HFFc6 (cell line): ENCODE measurements at places on chromosomes 1 and 21. TPM values are rescaled to one million over a fixed set of nuclear protein-coding genes. Genes with fewer than 3 reads are reported as not detected.
A peak's percentile ranks its signal among the peaks of the same experiment; 100 is the strongest.

The FAM76A gene
- total RNA-seq: 7.0 and 7.7 TPM in 2 replicates

The GJB3 gene
- not detected in 2 replicates for total RNA-seq

The SPATA17 gene
- total RNA-seq: 0.09 TPM in 1 of 3 replicates, not detected in the others

The PLEKHG5 gene
- total RNA-seq: 5.7 and 6.4 TPM in 2 replicates

The AADACL3 gene
- total RNA-seq: not detected in 2 replicates

The SH2D5 gene
- 10.7 and 14.2 TPM in 2 replicates for total RNA-seq

The KIAA0040 gene
- total RNA-seq: not detected in 3 replicates

The PAX7 gene
- not detected in 2 replicates for total RNA-seq

The KRTAP19-5 gene
- total RNA-seq: not detected in 2 replicates

The B4GALT2 gene
- 99.6 to 107 TPM (median 99.6 TPM) in 3 replicates for total RNA-seq

The PRKAA2 gene
- 0.39 to 0.62 TPM in 2 of 3 replicates, not detected in the other for total RNA-seq

The GBP7 gene
- total RNA-seq: not detected in 3 replicates

The MAP1LC3C gene
- total RNA-seq: not detected in 3 replicates

The S100A7A gene
- total RNA-seq: not detected in 3 replicates

The STXBP3 gene
- total RNA-seq: 38.4 to 44.3 TPM (median 43.5 TPM) in 3 replicates

The FOXO6 gene
- 0.08 TPM in 1 of 3 replicates, not detected in the others for total RNA-seq

The KRTAP10-5 gene
- not detected in 3 replicates for total RNA-seq

DNA sequence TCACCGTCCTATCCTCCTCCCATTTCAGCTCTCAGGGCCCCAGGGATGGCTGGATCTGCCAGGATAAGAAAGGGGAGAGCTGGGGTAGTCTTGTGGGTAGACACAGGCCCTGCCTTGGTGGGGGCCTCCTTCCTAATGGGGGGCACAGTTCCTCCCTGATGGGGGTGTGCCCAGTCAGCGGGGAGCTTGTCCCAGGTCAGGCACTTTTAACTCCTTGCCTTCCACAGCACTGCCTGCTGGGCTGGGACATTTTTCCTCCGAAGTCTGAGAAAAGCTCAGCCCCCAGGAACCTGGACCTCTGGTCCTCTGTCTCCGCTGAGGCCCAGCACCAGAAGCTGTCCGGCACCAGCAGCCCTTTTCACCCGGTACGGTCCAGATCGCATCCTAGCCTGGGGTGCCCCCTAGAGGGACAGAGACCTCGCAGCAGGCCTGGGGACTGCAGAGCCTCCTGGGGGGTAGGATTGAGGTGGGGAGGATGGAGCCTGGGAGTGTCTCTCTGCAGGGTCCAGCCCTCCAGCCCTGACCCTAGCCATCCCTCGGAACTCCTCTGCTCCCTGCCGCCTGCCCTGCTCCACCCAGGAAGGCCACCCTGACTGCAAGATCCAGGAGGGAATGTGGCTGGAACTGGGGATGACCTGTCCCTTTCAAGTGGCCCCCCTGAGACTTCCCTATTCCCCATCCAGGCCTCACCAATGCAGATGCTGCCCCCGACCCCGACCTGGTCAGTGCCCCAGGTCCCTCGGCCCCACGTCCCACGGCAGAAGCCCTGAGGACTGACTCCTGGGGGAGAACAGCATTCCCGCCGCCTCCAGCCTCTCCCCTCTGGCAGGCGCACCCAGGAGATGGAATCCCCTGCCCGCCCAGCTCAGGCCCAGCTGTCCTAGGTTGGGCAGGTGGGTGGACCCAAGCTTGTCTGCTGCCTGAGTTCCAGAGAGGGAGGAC, 12.0 kb downstream of the MIIP start:
- DNase-seq: no peak

- DNase-seq: no peak
Measured at GRCh38 chr1:42720868-42721267, 19.2 kb downstream of the CLDN19 start.

GRCh38 chr1:89743788-89744187, 77.0 kb upstream of the LRRC8D start:
- DNase-seq: no peak

- no peak for DNase-seq
Measured at GRCh38 chr1:154856544-154856943, 13.5 kb downstream of the KCNN3 start.

GRCh38 chr1:71307451-71307850, 226.6 kb upstream of the ZRANB2 start:
- DNase-seq: peak; percentile 32

- DNase-seq: no peak
Measured at GRCh38 chr1:42325014-42325402, 10.0 kb downstream of the FOXJ3 start.

DNA sequence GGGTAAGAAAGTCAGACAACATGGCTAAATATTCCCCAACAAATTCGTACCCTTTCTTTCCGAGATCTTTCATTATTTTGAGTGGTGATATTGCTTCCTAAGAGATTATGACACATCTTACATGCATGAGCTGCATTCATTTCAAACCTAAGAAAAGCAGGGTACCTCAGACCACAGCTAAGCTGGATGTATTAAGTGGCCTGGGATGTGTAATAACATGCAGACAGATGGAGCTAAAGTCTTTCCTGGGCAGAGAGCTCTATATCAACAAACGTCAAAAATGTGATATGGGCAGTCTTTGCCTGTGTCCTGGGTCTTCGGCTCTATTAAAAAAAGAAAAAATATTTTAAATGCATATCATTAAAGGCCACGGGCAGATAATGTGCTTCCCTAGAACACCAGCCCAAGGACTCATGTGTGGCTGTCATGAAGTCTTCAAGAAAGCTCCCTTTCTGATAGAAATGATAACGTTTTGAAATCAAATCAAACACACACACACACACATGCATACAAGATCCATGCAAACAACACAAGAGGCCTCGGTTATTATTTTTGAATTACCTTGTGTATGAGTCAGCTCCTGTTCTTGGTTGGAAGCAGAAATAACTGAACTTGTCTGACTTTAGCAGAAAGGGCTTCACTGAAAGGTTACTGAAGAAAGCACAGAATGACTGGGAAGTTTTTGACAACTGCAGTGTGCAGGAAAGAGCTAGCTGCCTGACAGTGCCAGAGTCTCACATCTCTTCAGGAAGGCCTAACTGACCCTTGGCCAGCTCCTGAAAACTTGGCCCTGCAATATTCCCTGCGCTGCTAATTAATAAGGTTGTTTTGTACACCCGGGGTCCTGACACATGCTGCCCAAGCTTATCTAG, 231.2 kb downstream of the DSCAM start:
- DNase-seq: peak; percentile 20

GRCh38 chr1:27602462-27603308, 1.3 kb downstream of the AHDC1 start:
- DNase-seq: no peak

DNA sequence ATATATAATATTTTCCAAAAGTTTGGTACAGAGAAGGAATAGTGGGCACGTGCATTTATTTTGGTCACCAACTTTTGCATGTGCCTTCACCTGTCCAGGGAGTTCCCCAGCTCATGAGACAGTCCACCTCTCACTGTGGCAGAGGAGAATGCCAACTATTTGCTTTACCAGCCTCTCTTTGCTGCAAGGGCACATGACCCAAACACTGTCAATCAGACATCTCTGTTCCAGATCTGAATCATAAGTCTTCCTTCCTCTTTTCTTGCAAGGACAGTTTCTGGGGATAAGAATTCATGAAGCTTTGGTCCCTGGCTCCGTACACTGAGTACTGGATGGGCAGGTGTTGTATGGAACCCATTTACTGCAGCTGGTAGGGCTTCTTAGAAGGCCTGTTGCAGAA, 38.6 kb downstream of the C1orf87 start:
- DNase-seq: no peak

GRCh38 chr1:3903141-3904005, 3.3 kb upstream of the C1orf174 start:
- DNase-seq: no peak

DNA sequence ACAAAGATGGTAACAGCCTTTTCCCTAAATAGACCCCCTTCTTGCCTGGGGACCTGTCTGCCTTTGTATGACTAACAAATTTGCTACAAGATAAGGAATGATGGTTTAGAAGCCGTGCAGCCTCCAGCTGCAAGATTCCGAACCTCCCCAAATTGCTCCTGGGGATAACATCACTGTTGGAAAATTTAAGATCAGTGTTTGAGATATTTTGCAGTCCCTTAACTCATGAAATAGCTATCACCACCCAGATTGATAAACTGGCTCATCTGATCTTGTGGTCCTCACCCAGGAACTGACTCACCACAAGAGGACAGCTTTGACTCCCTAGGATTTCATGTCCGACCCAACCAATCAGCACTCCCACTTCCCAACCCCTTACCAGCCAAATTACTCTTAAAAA, 254.7 kb downstream of the USH2A start:
- peak; percentile 24 for DNase-seq

- no peak for DNase-seq
Measured at GRCh38 chr1:22763487-22764200, 53.0 kb downstream of the EPHB2 start.

- no peak for DNase-seq
Measured at GRCh38 chr1:225890346-225891228, 1.6 kb upstream of the LEFTY1 start.

DNA sequence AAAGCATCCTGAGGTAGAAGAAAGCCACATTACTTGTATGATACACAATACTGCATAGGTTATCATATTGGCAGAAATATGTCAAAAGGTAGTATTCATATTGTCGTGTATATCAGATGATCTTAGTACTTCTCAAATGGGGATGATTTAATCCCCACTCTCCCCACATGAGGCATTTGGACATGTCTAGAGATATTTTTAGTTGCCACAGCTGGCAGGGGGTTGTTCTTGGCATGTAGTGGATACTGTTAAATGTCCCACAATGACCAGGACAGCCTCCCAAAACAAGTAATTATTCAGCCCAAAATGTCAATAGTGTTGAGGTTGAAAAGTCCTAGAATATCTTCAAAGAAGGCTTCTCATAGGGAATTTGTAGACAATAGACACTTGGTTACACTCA, 162.8 kb downstream of the NEGR1 start:
- no peak for DNase-seq

DNA sequence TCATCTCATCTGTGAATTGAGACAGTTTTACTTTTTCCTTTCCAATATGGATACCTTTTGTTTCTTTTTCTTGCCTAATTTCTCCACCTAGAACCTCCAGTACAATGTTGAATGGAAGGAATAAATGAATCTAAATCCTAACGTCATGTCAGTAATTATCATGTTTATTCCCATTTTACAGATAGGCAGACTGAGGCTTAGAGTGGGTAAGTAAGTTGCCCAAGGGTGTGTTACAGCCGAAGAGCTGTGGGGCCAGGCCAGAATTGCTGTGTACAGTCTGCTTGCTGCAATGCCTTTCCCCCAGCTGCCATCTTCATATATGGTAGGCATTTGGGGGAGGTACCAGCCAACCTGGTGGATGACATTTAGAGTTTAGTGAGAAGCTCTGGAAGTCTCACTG, 162.7 kb downstream of the CAMTA1 start:
- no peak for DNase-seq

DNA sequence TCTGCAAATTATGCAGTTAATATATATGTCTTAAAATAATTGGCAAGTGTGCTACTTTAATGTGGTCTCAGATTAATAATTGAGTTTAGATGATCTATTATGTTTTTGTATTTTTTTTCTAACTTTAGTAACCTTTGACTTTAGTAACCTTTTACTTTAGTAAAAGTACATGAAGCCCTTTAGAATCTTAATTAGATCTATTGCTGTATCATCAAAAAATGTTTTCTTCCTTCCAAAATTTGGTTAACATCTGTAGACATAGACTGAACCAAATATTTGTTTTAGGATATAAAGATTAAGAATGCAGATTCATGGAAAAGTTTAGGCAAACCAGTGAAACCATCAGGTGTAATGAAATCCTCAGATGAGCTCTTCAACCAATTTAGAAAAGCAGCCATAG, 25.7 kb upstream of the EPHX4 start:
- DNase-seq: no peak

GRCh38 chr1:186681801-186682200, 1.6 kb upstream of the PTGS2 start:
- DNase-seq: no peak

- no peak for DNase-seq
Measured at GRCh38 chr21:38766987-38767722, 38.6 kb upstream of the ETS2 start.

DNA sequence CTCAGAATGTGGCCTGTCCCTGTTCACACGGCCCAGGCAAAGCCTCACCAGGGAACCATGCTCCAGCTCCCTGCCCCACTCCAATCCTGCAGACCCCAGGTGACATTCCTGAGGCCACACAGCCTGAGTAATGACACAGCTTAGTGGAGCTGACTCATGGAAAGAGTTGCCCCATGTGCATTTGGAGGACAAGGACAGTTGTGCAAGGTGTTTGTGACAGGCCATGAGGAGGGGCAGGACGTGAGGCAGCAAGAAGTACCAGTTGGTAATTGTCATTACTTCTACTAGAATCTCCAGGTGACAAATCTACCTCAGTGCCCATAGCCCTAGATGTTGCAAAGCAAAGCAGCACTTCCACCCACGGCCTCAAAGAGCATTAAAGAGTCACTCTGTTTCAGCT, 15.2 kb downstream of the PRR9 start:
- no peak for DNase-seq

GRCh38 chr1:20962576-20963258, 175.6 kb upstream of the HP1BP3 start:
- DNase-seq: no peak

DNA sequence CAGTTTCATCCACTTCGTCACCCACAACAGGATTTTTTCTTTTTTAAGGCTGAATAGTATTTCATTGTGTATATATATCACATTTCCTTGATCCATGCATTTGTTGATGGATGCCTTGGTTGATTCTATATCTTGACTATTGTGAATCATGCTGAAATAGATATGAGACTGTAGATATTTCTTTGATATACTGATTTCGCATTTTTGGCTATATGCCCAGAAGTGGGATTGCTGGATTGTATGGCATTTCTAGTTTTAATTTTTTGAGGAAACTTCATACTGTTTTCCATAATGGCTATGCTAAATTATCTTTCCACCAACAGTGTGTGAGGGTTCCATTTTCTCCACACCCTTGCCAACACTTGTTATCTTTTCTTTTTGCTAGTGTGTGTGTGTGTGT, 5.0 kb downstream of the GUCA2B start:
- DNase-seq: no peak

DNA sequence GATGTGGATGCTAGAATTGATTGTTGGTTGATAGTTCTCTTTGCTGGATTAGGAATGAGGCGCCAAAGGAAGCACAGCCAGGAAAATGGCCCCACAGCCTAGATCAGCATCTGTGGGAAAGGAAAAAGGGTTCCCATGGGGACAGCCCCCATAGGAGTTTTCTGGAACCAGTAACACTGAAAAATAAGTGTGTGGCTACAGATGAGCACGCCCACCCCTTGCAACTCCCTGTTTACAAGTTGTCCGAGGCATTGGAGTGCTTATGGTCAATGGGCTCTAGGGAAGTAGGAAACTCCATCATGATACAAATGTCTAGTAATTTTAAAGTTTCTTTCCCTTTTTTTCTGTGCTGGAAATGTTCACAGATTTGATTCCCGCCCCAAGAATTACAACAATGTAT, 23.8 kb upstream of the UBE2U start:
- no peak for DNase-seq

GRCh38 chr1:23566304-23566703, 7.0 kb upstream of the ID3 start:
- no peak for DNase-seq

- no peak for DNase-seq
Measured at GRCh38 chr1:87833166-87833565, 504.5 kb downstream of the LMO4 start.
